IMR-90 (cell line): ENCODE measurements at places on chromosomes 2 and 18.

- peak; percentile 84 for DNase-seq
Measured at GRCh38 chr18:62784966-62785413, 69.6 kb downstream of the PHLPP1 start.

DNA sequence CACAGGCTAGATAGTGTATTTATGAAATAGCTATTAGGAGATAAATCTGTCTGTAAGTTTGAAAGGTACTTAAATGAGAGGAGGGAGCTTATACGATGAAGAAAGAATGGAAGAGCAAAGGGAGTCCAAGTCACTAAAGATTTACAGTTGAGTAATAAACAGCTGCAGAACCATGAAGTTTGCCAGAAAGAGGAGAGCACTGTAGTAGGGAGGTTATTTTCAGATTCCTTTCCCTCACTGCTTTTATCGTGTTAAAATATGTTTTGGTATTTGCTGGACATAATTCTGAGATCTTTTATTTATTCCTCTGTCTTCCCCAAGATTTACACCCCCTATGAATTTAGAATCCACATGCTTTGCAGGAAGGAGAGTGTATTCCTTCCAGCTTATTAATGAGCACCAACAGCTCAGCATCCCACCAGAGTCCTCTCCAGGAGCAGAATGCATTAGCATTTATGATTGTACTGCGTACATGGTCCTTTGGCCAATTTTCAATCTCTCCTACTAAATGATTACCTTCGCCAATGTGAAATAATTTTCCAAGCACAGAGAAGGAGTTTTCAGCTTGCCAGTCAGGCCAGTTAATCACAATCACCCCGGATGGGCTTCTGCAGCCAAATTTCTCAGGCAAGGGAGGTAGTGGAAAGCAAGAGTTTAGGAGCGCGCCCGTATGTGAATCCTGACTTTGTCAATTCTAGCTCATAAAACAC is 297.0 kb downstream of the NBAS start:
- no peak for DNase-seq

DNA sequence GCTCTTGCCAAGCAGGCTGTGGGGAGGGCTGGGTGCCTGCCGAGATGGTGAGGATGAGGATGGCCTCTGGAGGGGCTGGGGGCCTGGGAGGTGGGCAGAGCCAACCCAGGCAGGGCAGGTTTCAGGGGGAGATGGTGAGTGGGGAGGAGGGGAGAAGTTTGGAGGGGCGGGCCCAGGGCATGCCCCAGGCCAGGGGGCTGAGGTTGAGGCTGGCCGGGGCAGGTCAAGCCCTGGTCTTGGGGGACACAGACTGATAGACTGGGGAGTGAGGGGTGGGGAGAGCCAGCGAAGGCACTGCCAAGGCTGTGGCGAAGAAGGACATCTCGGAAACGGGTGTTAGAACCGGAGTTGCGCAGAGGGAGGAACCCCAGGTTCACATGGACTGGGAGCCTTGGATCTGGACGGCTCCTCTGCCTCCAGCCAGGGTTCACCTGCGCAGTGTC is 12.6 kb downstream of the CAPN10 start:
- DNase-seq, result no peak

DNA sequence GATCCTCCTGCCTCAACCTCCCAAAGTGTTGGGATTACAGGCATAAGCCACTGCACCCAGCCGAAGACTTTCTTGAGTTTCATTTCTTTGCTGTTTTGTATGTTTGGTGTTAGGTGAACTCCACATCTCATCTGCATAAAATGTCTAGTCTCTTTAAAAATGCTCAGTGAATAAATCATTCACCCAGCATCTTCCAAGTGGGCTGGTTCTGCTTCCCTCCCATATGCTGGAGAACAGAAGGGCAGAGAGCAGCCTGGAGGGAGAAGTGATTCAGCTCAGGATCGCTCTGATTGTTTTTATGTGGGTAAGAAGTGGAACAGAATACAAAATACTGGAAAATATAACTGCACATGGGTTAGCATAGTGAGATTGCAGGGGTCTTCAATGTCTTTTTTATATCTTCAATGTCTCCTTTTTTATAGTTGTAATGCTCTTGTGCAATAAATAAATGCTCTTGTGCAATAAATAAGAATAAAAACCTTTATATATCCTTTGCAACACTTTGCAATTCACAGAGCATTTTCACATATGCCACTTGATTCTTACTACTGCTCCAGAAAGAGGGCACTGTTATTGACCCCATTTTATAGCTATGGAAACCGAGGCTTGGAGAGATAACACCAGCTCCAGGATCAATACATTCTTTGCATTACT is 253.0 kb upstream of the NCKAP5 start:
- peak; percentile 84 for DNase-seq

DNA sequence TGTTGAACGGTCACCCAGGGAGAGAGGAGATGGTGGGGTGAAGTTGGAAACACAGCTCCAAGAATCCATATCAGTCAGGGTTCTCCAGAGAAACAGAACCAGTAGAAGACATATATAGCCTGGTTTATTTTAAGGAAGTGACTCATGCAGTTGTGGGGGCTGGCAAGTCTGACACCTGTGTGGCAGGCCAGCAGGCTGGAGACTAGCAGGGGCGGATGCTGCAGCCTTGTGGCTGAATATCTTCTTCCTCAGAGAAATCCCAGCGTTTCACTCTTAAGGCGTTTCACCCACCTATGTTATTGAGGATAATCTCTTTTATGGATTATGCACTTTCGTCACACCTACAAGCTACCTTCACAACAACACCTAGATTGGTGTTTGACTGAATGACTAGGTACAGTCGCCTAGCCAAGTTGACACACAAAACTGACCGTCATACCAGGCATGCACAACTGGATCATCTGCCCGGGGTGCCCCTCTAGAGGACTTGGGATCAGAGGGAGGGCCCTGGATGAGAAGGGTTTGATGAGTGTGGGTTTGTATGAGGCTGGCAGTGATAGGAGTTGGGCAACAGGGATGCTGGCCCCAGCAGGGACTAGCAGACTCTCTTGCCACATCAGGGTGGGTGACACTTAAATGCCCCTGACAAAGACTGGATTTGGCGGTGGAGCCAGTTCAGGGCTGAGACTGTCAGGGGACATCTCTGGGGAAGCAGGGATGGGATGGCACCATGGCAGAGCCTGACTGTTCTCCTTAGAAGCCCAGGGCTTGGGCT is 23.4 kb downstream of the MROH2A start:
- peak; percentile 55 for DNase-seq

DNA sequence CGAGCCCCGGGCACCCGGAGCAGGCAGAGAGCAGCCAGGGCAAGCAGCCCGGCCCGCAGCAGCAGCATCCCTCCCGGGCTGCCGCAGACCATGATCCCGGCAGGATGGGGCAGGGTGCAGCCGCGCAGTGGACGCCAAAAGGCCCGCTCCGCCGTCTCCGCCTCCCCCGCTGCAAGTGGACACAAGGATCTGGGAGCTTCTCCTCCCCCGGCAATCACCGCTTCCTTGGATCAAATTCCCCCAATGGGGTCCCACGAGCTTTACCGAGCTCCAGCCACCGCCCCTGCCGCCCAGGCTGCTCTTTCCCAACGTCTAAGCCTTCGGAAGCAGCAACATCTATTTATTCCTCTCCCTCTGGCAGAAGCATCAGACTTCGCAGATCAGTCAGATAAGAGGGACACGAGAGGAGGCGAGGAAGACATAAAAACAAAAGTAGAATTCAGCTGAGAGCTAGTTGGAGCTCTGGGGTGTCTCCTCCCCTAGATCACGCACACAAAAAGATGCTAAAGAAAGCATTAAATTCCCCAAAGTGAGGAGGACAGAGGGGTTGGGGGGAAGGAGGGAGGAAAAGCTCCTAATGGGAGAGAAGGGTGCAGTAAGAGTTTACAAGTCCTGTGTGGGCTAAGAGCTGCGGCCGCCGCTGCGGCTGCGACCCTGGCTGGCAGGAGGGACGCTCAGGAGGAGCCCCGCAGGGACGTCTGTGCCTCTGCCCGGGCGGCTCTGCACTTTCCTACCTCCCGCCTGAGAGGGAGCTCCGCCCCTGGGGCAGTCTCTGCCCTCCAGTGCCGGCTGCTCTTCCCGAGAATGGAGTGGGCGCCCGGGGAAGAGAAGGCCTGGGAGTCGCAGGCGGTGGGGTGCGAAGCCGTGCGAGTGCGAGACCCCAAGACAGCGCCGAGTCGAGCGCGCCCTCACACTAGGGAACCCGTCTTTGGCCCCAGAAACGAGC is at the start of gene FRZB:
FRZB (minus strand) TSS at position 177 of the 946 bp plus-strand sequence; CDS start at position 92, 85 bp downstream.
- peak; percentile 73 for DNase-seq

GRCh38 chr2:98485453-98485755 is 40.7 kb downstream of the INPP4A start:
- DNase-seq, result no peak

DNA sequence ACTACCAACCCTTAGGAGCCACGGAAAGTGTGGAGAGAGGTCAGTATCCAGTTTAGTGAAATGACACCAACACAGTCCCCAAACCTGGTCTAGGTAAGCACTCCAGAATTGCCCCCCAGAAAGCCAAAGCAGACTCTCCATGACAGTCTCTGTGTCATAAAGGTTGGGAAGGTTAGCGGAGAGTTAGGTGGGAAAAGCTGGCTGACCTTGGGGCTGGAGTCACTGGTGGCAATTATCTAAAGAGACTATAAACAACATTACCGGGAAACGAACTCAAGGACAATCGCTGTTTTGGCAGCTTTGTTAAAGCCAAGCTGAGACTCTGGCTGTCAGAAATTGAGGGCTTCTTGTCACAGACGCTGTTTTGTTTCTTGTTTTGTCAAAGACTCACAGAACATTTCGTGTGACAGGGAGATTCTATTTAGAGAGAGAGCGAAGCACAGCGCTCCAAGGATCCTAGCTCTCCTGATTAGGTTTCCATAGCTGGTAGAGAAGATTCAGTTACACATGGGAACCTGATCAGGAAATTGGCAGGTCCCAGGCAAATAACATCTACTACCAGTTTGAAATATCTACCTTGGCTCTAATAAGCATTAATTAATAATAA is 111.3 kb downstream of the LNPK start:
- no peak for DNase-seq

GRCh38 chr2:147916723-147917122 is 71.9 kb downstream of the ACVR2A start:
- no peak for DNase-seq

DNA sequence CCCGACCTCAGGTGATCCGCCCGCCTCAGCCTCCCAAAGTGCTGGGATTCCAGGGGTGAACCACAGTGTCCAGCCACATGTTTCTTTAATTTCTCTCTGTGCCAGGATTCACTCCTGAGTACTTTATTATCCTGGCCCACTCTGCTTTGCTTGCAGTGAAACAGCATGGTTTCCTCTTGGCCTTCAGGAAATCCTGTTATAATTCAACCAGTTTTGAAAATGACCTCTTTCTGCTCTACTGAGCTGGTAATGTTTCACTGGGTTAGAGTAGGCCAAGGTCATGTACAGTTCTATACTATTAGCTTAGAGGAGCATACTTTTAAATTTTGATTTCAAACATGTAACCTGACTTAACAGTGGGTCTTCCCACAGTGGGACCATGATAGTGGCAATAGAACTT is 90.6 kb upstream of the PELI1 start:
- DNase-seq, result no peak

DNA sequence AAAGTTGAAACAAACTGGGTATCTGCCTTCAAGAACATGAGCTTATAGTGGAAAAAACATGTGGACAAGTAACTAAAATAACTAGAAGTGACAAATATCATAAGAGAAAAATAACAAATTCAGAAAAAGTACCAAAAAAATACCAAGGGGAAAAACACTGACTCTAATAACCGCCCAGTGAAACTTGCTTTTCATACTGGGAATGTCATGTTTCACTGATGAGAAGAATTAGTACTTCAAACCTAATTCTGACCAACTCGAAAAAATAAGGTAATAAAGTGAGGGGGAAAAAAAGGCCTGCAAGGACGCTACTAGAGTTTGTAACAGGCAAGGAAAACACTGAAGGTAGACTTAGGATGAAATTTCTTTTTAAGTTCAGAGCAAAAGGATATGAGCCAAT is 83.6 kb downstream of the RTTN start:
- DNase-seq, result no peak

DNA sequence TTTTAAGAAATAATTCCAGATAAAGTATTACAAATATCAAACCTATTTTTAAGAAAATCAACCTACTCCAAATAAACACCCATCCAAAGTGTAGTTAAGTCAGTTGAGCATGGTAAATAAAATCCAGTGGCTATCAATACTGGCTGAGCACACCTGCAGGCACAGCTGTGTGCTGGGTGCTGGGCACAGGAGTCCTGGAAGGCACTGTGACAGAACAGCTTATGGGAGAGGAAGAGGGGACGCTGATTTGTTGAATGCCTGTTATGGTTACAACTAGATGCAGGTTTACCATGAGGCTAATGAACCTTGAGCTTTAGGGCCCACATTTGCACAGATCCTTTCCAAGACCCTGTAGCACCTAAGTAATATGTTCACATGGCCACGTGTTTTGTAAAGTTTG is 202.7 kb downstream of the MTX2 start:
- no peak for DNase-seq

GRCh38 chr2:46117994-46118393 is 179.2 kb upstream of the EPAS1 start:
- DNase-seq, result no peak

- no peak for DNase-seq
Measured at GRCh38 chr2:112836163-112836560, 417 bp downstream of the IL1B start.

DNA sequence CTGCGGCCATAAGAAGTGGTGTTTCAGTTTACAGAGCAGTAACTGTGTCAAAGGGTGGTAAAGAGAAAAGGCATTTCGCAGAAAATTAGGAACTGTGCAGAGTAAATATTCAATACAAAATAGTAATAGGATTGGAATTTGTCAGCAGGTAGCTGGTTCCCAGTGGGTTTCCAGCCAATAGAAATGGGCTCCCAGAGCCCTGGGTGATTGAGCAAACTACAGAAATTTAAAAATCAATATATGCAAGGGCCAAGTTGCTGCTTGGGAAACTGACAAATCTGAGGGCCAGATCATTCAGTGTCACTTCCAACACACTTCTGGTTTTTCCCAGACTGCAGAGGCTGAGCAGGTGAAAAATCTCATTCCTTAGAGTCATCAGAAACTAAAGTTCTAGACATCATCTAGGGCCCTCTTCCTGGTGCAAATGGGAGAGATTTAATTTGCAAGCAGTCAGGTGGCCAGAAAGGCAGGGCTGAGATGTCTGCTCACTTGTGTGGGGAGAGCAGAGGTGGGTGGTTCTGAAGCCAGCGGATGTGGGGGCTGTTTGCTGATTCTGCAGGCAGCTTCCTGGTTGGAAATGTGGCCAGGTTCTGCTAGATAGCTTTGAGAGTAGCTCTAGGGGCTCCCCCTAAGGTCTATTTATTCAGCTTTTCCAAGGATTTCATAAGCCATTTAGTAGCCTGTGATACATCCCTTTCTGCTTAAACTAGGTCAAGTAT is 182.4 kb downstream of the NCK2 start:
- no peak for DNase-seq

DNA sequence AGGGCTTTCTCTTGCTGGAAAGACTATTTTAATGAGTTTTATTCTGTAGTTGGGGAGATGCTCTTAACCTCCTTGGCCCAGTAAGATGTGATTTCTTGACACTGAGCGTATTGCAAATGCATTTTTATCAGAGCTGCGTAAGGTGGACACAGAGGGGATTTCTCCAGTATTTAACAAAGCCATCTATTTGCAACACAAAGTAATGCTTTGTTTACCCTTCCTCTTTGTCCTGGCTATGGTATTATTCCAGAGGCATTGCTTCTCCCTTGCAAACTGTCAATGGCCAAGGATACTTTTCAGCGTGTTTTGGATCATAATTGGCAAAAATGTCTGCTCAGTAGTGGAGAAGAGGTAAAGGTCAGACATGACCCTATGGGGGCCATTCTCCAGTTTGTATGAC is 90.8 kb upstream of the PIK3C3 start:
- no peak for DNase-seq
